ENCODE measurements at places on chromosomes 12 and 14.
A peak's percentile ranks its signal among the peaks of the same experiment; 100 is the strongest.

GRCh38 chr14:94673071-94673470 is 60.9 kb downstream of the SERPINA3 start:
- DNase-seq = no peak

DNA sequence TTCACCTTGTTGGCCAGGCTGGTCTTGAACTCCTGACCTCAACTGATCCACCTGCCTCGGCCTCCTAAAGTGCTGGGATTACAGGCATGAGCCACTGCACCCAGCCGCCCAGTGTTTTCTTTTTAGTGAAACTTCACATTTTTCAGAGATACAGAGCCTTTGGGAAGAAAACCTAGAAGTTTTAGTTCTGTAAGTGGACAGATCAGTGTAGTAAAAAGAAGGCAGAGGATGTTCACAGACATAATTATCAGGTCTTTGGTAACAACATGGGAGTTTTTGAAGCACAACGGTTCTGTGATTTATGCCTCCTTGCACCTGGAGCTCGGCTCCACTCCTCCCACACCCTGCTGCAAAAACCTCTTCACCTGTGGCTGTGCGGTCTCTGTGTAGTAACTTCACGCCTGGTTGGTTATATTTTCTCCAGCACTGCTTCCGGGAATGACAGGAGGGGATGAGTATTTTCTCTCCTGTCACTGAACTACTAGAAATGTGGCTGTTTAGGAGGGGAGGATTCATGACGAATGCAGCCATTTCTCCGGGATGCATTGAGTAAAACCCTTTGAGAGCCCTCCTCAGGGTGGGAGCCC is 67.0 kb downstream of the ARF6 start:
- peak; percentile 88 for DNase-seq

DNA sequence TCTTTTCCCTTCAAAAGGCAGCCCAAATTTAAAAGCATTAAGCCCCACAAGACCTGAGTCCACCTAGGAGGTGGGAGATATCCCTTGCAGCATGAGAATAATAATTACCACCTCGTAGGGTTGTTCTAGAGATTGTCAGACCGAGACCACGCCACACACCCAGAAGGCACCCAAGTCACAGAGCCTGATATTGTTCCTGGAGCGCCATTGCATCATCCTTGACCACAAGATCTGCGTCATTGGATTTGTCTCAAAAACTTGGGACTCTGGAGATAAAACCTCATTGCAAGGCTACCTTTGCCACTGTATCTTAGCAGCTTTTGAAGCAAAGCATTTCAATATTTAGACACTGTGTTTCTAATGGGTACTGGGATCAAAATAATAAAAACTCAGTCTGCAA is 29.4 kb upstream of the PPP2R5C start:
- DNase-seq = no peak

DNA sequence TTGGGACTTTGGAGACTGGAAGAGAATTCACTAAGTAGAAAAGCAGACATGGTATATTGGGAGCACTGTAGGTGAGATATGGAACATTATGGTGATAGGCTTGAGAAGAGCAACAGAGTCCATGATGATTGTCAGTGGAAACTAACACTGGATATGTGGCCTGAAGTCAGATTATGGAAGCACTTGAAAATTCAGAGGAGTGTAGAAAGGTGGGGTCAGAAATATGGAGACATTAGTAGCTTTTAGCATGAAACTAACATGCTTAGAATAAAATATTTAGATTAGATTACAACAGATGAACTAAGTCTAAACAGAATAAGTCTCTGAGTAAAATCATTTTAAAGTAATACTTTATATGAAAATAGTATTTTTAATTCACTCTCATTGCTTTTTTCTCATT is 499.1 kb downstream of the TMEM117 start:
- no peak for DNase-seq

GRCh38 chr12:124248941-124249825 is 45.7 kb upstream of the RFLNA start:
- peak; percentile 80 for DNase-seq

- DNase-seq = no peak
Observed at GRCh38 chr14:99246536-99247097, 25.4 kb downstream of the BCL11B start.

- peak; percentile 40 for DNase-seq
Observed at GRCh38 chr12:546920-547845, 87.4 kb downstream of the B4GALNT3 start.

DNA sequence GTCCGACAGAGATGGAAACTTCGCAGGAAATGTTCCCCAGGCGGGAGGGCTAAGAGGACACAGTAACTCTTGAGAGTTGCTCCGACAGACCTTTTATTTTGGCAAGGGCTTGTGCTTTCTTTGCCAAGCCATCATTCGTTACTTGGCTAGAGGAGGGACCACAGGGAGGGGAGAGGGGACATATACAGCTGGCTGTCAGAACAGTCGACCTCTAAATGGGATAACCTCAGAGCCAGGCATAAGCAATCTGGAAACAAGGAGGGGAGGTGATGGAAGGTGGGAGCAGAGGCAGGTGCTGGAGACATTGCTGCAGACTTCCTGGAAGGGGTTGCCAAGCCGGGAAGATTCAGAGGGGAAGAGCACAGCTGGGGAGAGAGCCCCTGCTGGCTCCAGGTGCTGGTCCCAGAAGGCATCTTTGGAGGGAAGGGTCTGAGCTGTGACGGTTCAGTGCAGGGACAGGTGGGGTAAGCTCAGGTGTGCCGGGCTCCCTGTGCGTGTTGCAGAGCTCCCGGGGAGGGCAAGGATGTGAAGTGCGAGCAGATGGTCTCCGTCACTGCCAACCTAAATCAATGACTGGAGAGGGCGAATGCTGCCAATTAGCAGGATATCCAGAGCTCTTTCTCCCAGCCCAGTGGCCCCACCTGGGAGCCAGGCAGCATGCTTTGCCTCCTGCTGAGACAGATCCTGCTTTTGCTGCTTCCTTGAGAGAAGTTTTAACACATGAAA is 50.1 kb downstream of the CHST11 start:
- DNase-seq = peak; percentile 99

- no peak for DNase-seq
Observed at GRCh38 chr12:20653871-20654270, 41.3 kb upstream of the SLCO1C1 start.

DNA sequence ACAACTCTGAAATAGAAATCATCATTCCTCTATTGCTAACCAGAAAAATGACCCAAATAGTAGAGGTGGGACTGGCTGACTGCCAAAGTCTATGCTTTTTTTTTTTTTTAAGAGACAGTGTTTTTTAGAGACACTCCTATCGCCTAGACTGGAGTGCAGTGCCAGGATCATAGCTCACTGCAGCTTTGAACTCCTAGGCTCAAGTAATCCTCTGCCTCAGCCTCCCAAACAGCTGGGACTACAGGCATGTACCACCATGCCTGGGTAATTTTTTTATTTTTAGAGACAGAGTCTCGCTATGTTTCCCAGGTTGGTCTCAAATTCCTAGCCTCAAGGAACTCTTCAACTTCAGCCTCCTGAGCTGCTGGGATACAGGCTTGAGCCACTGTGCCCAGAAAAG is 19.2 kb downstream of the NR2C1 start:
- DNase-seq = no peak

GRCh38 chr14:31380106-31380505 is 40.2 kb downstream of the HEATR5A start:
- no peak for DNase-seq

- peak; percentile 4 for DNase-seq
Observed at GRCh38 chr12:78002878-78003277, 172.2 kb downstream of the NAV3 start.

DNA sequence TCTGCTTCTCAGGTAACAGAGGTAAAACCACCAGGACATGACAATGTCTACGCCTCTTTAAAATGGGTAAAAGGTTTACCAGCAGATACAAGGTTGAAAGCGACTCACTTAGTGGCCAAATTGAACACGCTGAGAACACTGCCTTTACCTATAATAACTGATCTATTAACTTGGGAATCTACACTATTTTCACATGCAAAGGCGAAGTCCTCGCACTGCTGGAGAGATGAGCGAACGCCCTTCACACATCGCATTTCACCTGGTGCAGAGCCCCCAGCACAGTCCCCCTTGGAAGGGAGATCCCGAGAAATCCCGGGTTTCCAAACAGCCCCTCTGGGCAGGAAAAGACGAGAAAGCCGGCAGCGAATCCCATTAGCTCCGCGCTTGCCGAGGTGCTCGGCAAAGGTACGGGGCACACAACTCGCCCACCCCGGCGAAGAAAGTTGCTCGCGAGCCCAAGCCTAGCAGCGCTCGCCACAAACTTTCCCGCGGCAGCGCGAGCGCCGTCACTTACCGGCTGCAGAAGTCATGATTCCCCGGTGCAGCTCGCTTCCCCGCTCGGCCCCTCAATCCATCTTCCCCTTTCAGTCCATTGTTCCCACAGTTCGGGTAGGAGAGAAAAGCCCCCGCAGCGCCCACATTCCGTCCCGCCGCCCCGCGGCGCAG is 423 bp downstream of the FGD6 start:
- peak; percentile 69 for DNase-seq

DNA sequence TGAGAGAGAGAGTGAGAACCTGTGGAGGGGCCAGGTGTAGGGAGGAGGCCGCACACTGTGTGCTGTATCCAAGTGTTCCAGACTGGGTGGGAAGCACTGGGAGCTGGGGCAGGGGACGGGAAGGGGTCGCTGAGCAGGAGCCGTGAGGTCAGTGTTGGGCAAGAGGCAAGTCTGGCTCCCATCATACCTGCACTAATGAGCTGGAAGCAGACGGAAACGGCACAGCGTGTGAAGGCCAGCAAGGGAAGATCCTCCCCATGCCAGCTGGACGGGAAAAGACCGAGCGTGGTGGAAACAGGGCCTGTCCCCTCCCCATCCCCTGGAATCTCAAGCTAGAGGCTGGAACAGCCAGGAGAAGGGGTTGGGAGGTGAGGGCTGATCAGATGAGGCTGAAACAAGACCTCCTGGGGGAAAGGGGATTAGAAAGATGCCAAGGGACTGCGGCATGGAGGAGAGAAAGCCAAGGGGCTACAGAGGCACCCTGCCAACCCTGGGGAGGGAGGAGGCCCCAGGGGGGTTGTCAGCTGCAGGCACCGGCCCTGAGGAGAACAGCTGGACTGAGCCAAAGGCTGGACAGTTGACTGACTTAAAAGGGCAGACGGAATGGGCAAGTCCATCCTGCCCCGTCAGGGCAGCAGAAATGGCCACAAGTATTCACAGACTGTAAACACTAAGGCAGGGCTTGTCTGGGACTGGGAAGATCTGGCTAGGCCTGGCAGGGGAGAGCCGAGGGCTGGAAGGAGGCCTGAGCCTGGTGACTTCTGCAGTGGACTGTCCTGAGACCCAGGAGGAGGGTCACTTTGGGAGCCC is 19.0 kb upstream of the LTBP2 start:
- no peak for DNase-seq

DNA sequence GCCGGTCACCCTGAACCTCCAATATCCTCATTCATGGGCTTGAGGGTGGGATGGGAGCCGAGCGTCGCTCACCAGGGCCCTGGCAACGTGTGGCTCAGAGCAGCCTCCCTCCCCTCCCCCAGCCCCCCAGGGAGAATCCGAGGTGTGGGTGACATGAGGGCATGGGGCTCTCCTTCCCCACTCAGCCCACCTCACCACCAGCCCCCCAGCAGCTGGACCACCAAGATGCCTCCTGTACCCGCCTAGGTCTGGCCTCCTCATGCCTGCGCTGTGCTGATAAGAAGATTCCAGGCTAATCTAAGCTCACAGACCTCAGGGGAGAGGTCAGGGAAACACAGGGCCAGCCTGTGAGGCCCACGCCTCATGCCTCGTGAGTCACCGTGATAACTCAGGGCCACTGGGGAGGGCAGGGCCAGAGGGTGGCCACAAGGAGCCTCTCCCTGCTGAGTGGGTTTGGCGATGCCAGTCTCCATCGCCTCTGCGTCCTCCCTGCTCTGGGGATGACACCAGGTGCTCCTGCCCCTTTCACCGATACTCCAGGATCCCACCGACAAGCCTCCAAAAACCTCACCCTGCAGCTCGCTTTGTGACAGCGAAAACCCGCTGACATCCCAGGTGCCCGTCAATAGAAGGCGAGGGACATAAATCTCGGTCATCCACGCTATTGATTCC is 56.9 kb downstream of the TESC start:
- no peak for DNase-seq

DNA sequence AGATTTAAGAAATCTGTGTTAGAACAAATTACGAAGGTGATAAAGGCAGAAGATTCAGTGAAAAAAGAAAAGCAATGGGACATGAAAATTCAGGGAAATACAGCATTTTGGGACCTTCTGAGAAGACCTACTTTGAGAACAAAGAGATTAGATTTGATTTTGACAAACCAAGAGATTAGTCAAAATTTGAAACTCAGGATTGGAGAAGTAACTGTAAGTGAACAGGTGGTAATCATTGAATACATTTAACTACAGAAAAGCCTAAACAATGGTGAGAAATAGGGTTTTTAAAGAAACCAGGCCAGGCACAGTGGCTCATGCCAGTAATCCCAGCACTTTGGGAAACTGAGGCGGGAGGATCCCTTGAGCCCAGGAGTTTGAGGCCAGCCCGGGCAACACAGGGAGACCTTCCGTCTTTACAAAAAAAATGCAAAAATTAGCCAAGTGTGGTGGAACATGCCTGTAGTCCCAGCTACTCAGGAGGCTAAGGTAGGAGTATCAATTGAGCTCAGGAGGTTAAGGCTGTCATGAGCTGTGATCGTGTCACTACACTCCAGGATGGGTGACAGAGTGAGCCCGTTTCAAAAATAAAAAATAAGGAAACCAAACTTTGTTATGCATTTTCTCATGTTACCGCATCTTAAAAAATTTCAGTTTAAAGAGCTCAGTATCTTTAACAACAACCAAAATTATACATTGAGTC is 8.9 kb upstream of the SAV1 start:
- DNase-seq = no peak

GRCh38 chr12:104387190-104387589 is 69.6 kb upstream of the CHST11 start:
- no peak for DNase-seq

DNA sequence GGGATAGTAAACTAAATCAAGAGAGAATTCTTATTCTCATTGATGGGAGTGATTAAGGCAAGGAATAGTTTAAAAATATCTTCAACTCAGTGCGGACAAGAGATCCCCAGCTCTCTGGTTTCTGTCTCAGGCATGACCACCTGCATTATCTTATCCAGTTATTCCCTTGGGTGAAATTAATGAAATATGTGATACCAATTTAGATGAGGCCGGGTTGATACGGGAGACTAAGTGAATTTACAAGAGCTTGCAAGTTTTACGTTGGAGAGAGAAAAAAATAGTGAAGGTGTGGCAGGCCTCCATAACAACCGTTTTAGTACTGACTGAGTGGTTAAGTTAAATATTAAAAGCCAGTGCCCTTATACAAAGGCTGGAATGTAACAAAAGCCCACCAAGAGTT is 61.1 kb upstream of the PLBD1 start:
- DNase-seq = no peak

- no peak for DNase-seq
Observed at GRCh38 chr12:67388331-67389138, 119.4 kb downstream of the CAND1 start.

GRCh38 chr12:108833757-108834472 is 23.5 kb downstream of the SSH1 start:
- no peak for DNase-seq

DNA sequence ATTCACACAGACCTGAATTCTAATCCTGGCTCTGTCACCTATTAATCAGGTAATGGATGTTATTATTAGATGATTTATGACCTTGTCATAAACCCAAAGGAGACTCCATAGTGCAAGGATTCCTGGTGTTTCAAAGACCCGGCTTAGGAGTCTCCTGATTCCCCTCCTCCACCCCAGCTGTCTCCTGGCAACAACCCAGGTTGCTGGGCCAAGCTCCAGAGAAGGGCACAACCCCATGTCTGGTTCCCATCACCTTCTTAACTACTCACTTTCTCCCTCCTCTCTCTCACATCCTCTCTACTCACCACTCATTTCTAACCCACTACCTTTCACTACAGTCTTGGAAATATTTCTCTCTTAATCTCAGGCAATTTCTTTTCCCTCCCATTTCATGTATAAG is 41.6 kb downstream of the RHOJ start:
- DNase-seq = no peak
